ENCODE measurements at places on chromosomes 13 and 19.

DNA sequence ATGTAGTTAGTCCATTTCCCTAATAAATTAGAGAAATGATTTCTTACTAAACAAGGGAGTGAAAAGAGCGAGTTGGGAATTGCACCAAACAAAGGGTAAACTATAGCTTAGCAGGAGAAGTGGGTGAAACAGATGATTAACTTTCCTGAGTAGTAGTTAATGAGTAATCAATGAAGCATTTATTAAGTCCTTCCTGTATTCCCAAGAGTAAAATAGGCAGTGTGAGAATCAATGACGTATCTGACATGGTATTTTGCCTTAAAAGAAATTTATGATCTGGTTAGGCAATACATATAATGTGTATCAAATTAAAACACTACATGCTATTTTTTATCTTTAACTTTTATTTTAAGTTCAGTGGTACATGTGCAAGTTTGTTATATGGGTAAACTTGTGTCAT is 142.8 kb downstream of the KLF5 start:
- no peak for DNase-seq

- no peak for DNase-seq
Observed at GRCh38 chr13:31903111-31903815, 128.3 kb upstream of the FRY start.

GRCh38 chr19:1814833-1815604 is 2.9 kb upstream of the ATP8B3 start:
- no peak for DNase-seq

GRCh38 chr13:39415008-39415802 is 187.8 kb downstream of the LHFPL6 start:
- no peak for DNase-seq

DNA sequence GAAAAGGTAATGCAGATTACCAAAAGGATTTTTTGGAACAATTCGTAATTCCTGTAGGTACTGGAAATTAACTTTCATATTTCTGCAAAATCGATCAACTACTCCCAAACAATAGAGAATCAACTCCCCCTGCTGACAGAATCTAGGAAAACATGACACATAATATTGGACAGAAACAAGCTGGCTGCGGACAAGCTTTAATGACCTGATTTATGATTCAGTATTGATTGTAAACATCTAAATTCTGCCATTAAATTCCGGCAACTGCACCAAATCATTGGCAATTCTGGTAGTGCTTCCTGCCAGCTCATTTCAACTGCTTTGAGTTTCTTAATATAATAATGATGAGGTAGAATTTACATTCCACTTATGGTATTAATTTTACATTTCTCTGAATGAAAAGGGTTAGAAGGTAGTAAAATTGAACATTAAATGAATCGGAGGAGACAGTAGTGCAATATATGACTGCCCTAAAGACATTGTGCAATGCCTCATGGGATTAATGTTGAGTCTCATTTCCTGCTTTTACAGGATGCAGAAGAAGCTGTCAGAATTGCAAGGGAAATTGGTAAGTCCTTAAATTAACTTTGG is 146.5 kb downstream of the PCCA start:
- no peak for DNase-seq

DNA sequence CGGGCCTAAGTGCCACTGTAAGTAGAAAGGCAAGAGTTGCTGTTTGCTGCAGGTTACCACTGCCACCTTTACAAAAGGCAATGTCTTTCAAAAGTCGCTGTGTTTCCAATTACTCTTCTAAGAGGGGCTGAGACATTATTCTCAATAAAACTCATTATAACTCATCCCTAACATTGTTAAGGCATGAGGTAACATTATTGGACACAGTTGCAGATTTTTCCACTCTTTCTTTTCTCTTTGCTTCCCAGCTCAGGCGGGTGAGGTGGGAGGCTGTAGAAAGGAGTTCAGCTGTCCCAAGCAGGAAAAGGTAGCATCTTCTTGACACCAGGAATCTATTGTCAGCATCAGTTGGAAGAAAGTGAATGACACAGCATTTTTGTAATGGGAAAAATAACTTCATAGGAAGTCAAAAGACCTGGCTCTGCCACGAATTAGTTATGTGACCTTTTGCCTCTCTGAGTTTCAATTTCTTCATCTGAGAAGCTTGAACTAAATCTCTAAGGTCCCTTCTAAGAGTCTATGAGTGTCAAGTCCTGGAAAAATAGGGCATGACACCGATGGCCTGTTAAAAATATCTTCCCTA is 2.1 kb upstream of the UBL3 start:
- DNase-seq = no peak

- no peak for DNase-seq
Observed at GRCh38 chr19:41367848-41368301, 3.9 kb upstream of the B9D2 start.

DNA sequence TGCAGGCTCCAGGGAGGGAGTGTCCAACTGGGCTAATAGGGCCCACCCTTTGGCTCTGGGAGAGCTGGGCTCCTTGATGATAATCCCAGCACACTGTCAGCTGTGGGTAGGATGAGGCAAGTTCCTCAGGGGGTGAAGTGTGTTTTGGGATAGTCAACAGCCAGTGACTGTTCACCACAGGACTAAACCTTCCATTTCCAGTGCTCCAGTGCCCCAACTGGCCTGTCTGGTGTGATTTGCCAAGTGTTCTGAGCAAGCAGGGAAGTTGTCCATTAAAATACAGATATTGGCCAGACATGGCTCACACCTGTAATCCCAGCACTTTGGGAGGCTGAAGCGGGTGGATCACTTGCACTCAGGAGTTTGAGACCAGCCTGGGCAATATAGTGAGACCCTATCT is 150.9 kb downstream of the TM9SF2 start:
- no peak for DNase-seq

DNA sequence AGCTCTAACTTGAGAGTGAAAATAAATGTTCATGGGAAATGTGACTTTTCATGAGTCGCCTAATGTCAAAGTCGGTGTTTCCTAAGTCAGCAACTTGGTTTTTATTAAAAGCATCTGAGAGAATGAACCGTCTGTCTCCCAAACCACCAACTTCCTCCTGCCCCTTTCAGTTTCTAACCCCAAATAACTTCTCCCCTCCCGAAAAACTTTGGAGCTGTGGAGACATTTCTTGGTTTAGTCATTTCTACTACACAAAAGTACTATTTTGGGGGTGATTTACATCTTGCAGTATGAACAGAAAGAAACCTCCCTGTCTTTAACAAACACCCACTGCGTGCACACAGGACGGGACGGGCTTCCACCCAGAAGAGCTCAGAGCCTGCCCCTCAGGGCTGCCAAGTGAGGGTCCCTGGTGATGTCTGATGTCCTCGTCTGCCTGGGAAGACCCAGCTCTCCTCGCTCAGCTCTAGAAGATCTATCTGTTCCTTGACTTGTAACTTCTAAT is 65.0 kb downstream of the RASA3 start:
- no peak for DNase-seq

DNA sequence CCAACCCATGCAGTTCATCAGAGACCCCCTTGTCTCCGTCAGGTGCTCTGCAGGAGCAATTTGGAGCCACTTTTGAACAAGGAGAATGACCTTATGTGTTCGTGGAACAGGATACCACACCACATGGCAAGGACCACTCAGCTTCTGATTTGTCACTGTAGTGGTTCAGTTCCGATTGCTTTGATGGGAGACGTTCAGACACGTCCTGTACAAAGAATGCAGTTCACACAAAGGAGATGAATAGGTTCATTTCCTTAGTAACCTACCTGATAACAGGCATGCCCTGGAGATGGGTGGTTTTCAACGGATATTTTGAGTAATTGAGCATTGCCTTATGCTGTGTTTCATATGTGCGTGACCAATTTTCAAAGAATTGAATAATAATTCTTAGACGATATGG is 17.2 kb downstream of the FGF9 start:
- DNase-seq = no peak

- no peak for DNase-seq
Observed at GRCh38 chr19:35760711-35761349, 2.9 kb downstream of the PROSER3 start.

- no peak for DNase-seq
Observed at GRCh38 chr13:37136633-37137032, 31.2 kb upstream of the CSNK1A1L start.

- DNase-seq = no peak
Observed at GRCh38 chr19:1015782-1016646, 4.9 kb downstream of the TMEM259 start.

- DNase-seq = no peak
Observed at GRCh38 chr13:81762449-81762848, 1421.5 kb upstream of the SPRY2 start.

GRCh38 chr13:30737511-30738337 is 2.4 kb downstream of the ALOX5AP start:
- DNase-seq = no peak

- DNase-seq = no peak
Observed at GRCh38 chr19:13007292-13008045, 12.2 kb downstream of the NFIX start.

DNA sequence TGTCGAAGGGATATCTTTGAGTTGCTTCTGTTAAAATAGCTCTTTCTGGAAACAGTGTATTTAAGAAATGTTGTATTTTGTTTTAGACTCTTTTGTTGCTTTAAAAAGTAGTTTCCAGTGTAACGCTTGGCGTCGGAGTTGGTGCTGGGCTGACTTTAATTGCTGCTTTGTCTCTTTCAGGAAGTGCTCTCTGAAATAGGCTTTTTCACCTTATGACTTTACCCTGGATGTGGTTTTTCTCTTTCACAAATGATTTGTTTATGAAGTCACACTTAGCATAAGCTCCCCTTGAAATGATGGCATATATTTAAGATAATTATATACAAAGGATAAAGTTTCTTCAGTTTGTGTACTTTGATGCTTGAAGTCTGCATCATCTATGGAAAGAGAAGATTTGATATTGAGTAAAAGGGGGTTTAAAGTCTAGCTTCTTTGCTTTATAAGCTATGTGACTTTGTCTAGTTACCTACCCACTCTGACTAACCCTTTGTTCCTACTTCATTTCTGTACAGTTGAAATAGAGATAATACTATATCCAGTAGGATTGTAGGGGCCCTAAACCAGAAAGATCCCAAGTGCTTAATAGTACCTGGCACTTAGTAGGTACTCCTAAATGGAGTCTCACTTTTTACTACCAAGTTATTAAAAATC is at the start of gene GPR18:
Gene GPR18, minus strand, starts transcription at position 170 of the 651 bp plus-strand sequence. CDS start 2,507 bp downstream, outside the sequence.
- DNase-seq = no peak

DNA sequence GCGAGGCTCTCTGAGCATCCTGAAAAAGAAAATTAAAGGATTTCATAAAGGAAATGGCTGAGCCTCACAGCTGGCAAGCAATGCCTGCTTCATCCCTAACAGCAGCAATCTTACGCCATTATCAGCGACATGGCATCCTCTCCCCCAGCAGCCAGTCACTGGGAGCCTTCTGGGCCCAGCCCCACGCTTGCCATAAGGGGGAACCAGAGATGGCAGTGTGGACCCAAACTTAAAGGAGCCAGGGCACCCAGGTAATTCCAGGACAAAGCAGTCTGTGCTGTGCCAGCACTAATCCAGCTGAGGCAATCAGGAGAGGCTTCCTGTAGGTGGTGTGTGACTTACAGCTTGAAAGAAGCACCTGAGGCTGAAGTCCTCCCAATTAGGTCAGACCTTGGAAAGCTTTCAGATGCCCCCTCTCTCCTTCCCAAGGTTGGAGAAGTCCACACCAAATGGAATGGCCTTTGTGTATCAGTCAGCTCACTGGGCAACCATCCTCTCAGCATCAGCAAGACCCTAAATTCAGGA is 10.3 kb downstream of the VSTM2B start:
- DNase-seq = no peak

DNA sequence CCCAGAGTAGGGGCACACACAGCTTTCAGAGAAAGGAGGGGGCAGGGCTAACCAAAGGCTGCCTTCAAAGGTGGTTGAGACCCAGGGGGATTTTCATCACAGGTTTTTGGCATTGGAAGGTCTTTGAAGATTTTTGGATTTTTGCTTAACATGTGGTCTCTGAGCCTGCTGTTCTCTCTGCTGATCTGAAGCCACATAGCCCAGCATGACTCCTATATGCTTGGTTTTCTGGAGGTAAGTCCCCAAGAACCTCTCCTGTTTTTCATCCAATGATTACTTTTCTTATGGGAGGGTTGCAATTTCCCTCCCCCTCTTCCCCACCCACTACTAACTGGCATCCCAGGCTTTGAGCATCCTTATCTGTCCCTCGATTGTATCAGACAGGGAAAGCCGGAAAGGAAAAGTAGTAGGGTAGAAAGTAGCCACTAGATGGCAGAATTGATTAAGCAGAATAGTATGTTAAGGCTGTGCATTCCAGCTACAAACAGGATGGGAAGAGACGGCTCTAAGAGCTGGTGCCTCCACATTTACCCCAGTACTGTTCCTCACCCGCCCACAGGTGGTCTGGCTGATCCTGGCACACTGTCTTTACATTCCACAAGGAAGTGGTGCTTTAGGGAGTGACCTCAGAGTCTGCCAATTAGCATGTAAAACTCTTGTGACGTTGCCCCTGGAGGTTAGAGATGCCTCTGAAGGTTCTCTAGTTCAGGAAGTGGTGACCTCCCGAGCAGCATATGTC is 218.9 kb upstream of the EDNRB start:
- no peak for DNase-seq

- DNase-seq = peak; percentile 81
Observed at GRCh38 chr19:31290931-31291590, 58.2 kb downstream of the TSHZ3 start.

GRCh38 chr13:19781526-19781925 is 1.2 kb downstream of the PSPC1 start:
- DNase-seq = peak; percentile 22

All from mesenteric fat pad (tissue), 1 donor.